ENCODE measurements at places on chromosomes 6 and 20. TPM values are rescaled to one million over a fixed set of nuclear protein-coding genes. Genes with fewer than 3 reads are reported as not detected.

GRCh38 chr6:110322151-110322873, 35.8 kb downstream of the METTL24 start:
- DNase-seq, result no peak

GRCh38 chr6:131223416-131223815, 88.1 kb downstream of the AKAP7 start:
- no peak for DNase-seq

GRCh38 chr6:40606526-40606925, 19.4 kb upstream of the LRFN2 start:
- no peak for DNase-seq

The DPM1 gene
- 42.2 TPM for polyA plus RNA-seq

The SLC26A8 gene
- polyA plus RNA-seq, result 0.22 TPM

- no peak for DNase-seq
Measured at GRCh38 chr6:158766621-158767455, 52.3 kb downstream of the EZR start.

DNA sequence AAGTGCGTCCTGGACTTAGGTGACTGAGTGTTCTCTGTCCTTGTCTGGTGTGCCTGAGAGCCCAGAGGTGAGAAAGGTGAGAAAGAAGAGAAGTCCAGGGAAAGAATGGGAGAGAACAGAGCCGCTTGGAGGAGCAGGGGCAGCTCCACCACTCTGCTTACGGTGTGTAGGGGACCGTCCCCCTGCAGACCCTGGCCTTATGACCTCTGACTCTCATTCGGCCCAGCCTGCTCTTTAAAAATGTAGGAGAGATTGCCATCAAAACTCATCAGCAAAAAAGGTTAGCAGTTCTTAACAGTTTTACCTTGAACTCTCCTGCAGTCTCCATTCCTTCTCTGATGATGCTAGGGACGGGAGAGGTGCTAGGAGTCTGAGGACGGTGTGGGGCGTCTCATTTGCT, 2.0 kb downstream of the TMEM181 start:
- DNase-seq, result no peak

DNA sequence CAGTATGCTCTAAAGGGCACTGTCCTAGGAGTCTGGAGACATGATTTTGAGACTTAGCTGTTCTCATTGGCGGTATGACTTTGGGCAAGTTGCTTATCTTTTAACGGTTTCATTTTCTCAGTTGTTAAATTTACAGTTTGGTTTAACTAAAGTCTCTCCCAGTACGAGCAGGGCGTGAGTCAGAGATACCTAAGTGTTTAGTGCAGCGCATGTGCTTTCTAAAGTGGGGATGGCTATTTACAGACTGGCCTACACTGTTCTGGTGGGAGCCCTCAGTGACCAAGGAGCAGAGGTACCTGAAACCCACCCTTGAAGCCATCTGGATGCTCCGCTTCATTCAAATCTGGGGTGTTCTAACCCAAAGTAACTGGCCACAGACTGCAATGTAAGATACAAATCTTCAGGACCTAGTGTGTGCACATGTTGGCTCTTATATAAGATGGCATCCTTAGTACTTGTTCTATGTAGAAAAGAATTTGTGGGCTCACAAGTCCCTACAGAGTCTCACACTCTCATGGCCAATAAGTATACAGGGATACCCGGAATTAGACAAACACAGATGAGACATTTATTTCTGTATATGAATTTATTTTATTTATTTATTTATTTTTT, 10.7 kb downstream of the MSH5 start:
- no peak for DNase-seq

The RBBP8NL gene
- polyA plus RNA-seq, result not detected

DNA sequence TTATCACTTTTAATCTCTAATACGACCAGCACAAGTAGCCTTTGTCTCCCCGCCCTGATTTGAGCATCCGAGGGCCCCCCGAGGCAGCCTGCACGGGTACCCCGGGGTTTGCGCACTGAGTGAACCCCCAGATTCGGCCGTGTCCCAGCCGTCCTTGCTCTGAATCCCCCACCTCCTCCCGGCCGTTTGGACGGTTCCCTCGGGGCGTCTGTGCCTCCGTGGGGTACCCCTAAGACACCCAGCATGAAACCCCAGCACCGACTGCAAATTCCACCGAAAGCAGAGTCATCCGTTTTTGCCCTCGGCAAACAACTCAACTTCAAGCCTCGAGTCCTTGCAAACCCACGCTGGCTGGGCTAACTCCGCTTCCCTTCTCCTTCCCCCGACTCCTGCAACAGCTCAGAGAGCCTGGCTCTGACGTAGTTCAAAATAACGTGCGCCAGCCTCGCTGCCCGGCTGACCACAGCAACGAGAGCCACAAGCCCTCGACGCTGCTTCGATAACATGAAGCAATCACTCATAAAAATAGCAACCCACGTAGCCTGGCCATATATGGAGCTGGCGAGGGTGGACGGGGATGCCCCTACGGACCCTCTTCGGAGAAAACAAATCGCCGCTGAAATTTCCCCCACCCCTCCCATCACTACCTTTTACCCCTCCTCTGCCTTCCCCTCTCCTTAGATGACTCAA, 764 bp upstream of the SNAP25 start:
- DNase-seq, result no peak

GRCh38 chr20:45323731-45324130, 15.6 kb upstream of the MATN4 start:
- DNase-seq, result no peak

DNA sequence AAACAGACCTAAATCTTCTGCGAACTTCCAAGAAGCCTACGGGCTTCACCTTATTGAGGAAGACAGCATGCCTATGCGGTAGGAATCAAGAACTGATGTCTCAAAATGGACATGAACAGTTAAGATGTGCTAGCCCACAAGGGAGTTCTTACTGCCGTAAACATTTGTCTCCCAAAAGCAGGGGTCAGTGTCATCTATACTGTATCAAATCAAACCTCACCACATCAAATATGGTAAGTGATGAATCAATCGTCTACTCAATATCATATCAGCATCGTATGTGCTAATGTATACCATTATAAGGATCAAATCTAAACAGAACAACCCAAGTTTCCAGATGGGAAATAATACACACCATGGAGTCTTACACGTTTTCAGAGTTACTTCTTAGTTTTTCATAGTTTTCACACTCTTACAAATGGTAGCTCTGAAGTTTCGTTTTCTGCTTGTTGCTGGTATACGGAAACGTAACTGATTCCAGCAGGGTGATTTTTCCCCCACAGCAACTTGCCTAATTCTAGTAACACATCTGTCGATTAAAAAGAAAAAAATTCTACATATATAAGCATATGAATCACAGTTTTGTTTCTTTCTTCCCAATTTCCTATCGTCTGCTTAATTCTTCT, 12.6 kb downstream of the RRBP1 start:
- no peak for DNase-seq

The POM121L2 gene
- not detected for polyA plus RNA-seq

GRCh38 chr6:139386404-139386803, 12.0 kb upstream of the CITED2 start:
- DNase-seq, result no peak

- DNase-seq, result no peak
Measured at GRCh38 chr6:5778317-5778857, 228.3 kb downstream of the NRN1 start.

DNA sequence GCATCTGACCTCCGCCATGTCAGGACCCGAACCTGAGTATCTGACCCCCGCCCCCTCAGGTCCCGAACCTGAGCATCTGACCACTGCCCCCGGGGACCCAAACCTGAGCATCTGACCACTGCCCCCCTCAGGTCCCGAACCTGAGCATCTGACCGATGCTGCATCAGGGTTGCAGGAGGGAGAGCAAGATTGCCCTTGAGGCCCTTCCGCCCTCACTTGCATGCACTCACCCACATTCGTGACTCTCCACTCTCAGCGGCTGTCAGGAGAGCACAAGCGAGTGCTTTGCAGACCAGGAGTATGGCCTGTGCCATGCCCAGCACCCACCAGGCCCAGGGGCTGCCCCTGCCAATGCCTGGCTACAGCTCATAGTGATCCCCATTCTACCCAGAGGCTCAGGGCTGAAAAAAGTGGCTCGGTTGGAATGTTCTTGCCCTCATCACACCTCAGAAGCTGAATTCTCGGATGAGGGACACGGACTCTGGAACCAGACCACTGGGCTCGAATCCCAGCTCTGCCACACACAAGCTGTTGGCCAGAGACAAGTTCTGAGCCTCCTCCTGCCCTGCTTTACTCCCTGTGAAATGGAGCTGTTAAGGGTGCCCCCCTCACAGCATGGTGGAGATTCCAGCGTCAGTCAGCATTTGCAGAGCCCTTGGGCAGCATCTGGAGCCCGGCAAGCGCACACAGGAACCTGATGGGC, 82.1 kb downstream of the DLL1 start:
- DNase-seq, result no peak

The PFDN6 gene
- 43.7 TPM for polyA plus RNA-seq

GRCh38 chr20:22511943-22512910, 72.1 kb downstream of the FOXA2 start:
- no peak for DNase-seq

The NDUFAF4 gene
- 32.7 TPM for polyA plus RNA-seq

Data from forelimb muscle (tissue), 1 donor.